ENCODE measurements at places on chromosomes 12 and 14. TPM values are rescaled to one million over a fixed set of nuclear protein-coding genes. Genes with fewer than 3 reads are reported as not detected.

- DNase-seq = no peak
Measured at GRCh38 chr14:24338843-24339242, 948 bp downstream of the RIPK3 start.

GRCh38 chr12:119373001-119373400 lies 38.5 kb downstream of the CCDC60 start:
- DNase-seq = no peak

GRCh38 chr12:57613427-57614109 lies 2.3 kb downstream of the ARHGEF25 start:
- no peak for DNase-seq

Gene GALNT8
- polyA plus RNA-seq = 1.8 TPM

Gene SLC25A47
- 0.06 TPM for polyA plus RNA-seq

Gene DIO3
- 0.08 TPM for polyA plus RNA-seq
